Heart left ventricle (tissue), 16 donors: ENCODE measurements at places on chromosomes 5 and 9.

GRCh38 chr9:114233491-114234185, 78.3 kb downstream of the COL27A1 start:
- no peaks in the 10 kb centered on the region for H3K27me3 ChIP-seq
- peaks cover 14% of the 10 kb centered on the region for H3K4me1 ChIP-seq
- no peaks in the 10 kb centered on the region for H3K36me3 ChIP-seq
- DNase-seq, result peak; percentile 57
- peak overlapping the region; percentile 52 for H3K27ac ChIP-seq

GRCh38 chr9:76521244-76521681, 62.3 kb downstream of the GCNT1 start:
- no peaks in the 10 kb centered on the region for H3K36me3 ChIP-seq
- no peak overlapping the region for H3K27ac ChIP-seq
- no peaks in the 10 kb centered on the region for H3K27me3 ChIP-seq

GRCh38 chr9:4510546-4511322, 20.5 kb downstream of the SLC1A1 start:
- no peaks in the 10 kb centered on the region for H3K4me1 ChIP-seq
- no peaks in the 10 kb centered on the region for H3K36me3 ChIP-seq
- H3K27ac ChIP-seq, result no peak overlapping the region
- no peak for DNase-seq
- no peak overlapping the region for H3K4me3 ChIP-seq

GRCh38 chr9:33239921-33240320, at the start of gene SPINK4:
Gene SPINK4, plus strand, starts transcription at chr9:33240167. Its CDS starts 42 bp downstream, at chr9:33240209.
- no peaks in the 10 kb centered on the region for H3K27me3 ChIP-seq
- H3K36me3 ChIP-seq, result no peaks in the 10 kb centered on the region

- no peak overlapping the region for H3K27ac ChIP-seq
- H3K4me1 ChIP-seq, result no peaks in the 10 kb centered on the region
- no peak overlapping the region for H3K4me3 ChIP-seq
- H3K36me3 ChIP-seq, result no peaks in the 10 kb centered on the region
- no peak for DNase-seq
- no peaks in the 10 kb centered on the region for H3K27me3 ChIP-seq
Observed at GRCh38 chr9:72205513-72205912, 56.3 kb downstream of the GDA start.

GRCh38 chr5:72108202-72109061, 1.2 kb downstream of the MAP1B start:
- no peaks in the 10 kb centered on the region for H3K36me3 ChIP-seq
- peak; percentile 83 for DNase-seq
- peak overlapping the region; percentile 93 for H3K4me3 ChIP-seq
- H3K27me3 ChIP-seq, result no peaks in the 10 kb centered on the region
- H3K4me1 ChIP-seq, result no peaks in the 10 kb centered on the region

DNA sequence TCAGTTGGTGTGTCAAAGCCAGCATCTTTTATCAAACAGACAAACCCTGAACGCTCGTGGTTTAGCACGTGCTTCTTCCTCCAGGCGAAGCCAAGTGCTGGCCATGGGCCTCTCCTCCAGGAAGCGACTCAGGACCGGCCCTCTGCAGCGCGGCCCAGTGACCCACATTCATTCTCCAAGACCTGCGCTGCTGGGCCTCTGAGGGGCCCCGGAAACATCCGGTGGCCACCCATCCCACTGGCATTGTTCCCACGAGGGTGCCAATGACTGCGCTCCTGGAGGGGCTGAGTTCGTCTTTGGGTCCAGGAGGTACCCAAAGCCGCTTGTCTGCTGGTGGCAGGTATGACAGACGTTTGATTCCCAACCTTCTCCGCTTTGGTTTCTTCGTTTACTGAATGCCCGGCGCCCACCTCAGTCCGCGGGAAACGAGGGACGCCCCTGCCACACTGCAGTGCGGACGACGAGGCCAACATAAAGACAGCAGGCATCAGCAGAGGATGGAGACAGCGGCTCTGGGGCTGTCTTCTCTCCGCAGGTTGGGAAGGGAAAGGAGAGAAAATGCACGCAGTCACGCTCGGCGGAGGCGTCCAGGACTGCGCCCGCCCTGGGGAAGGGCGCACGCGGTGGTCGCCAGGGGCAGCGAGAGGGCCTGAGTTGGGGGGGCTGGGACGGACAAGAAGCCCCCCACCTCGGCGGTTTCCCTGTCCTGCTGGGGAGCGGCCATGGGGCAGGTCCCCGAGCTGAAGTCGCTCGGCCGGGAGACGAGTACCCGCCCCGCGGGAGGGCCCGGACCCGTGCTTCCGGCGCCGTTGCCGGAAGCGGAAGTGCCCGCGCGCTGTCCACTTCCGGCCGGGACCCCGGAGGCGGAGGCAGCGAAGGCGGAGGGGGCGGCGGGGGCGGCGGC, at the start of gene EXOC3:
EXOC3 (plus strand) TSS at position 842 of the 904 bp plus-strand sequence. CDS start 3,030 bp downstream, outside the sequence.
- peak; percentile 78 for DNase-seq
- H3K27me3 ChIP-seq, result no peaks in the 10 kb centered on the region
- H3K4me3 ChIP-seq, result peak within 1 kb of the TSS; percentile 91
- H3K27ac ChIP-seq, result peak within 1 kb of the TSS; percentile 73
- peaks cover 15% of the 10 kb centered on the region for H3K36me3 ChIP-seq

GRCh38 chr5:79032031-79032695, 37.3 kb downstream of the DMGDH start:
- no peak overlapping the region for H3K4me3 ChIP-seq
- H3K4me1 ChIP-seq, result no peaks in the 10 kb centered on the region
- no peak for DNase-seq
- H3K27ac ChIP-seq, result no peak overlapping the region
- no peaks in the 10 kb centered on the region for H3K27me3 ChIP-seq

GRCh38 chr9:125631391-125632085, 75.5 kb downstream of the MAPKAP1 start:
- H3K4me1 ChIP-seq, result peaks cover 13% of the 10 kb centered on the region
- no peak overlapping the region for H3K4me3 ChIP-seq
- DNase-seq, result no peak
- no peak overlapping the region for H3K27ac ChIP-seq
- no peaks in the 10 kb centered on the region for H3K27me3 ChIP-seq

DNA sequence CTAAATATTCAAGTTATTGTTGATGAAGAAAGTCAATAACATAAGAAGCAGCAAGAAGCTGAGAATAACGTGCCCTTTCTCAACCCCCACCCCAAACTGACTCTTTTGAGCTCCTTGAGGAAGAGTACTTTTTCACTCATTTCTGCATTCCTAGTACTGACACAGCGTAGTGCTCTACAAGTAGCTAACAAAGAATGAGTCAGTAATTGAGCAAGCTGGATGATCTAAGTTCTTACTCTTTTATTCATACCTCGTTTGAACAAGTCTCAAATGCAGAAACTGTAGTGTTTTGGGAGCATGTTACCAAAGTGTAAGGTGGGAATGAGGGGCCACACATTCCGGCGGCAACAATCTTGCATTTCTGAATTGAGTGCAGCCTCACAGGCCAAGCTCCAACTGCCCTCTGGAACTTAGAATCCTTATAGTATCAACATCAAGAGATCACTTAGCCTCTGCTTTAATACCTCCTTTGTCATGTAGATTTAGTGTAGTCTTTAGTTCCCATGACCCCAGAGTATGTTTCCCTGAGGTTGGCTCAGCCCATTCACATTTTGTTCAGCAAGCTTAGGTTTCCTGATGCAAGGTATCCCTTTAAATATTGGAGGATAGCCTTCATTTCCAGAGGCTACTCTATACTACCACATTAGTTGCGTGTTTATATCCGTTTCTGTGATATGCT, 152.0 kb downstream of the PRR16 start:
- H3K27ac ChIP-seq, result no peak overlapping the region
- H3K36me3 ChIP-seq, result no peaks in the 10 kb centered on the region
- H3K4me3 ChIP-seq, result no peak overlapping the region
- no peaks in the 10 kb centered on the region for H3K27me3 ChIP-seq
- DNase-seq, result no peak

- H3K4me3 ChIP-seq, result no peak overlapping the region
- no peaks in the 10 kb centered on the region for H3K4me1 ChIP-seq
- no peaks in the 10 kb centered on the region for H3K36me3 ChIP-seq
- no peaks in the 10 kb centered on the region for H3K27me3 ChIP-seq
- H3K27ac ChIP-seq, result no peak overlapping the region
Observed at GRCh38 chr5:40497573-40497972, 182.1 kb upstream of the PTGER4 start.

- H3K4me3 ChIP-seq, result no peak overlapping the region
- no peaks in the 10 kb centered on the region for H3K27me3 ChIP-seq
- DNase-seq, result no peak
- no peak overlapping the region for H3K27ac ChIP-seq
Observed at GRCh38 chr5:88821161-88821560, 61.8 kb downstream of the MEF2C start.

GRCh38 chr5:108735790-108736189, 11.9 kb upstream of the FER start:
- no peaks in the 10 kb centered on the region for H3K27me3 ChIP-seq
- H3K27ac ChIP-seq, result no peak overlapping the region
- no peak overlapping the region for H3K4me3 ChIP-seq
- no peaks in the 10 kb centered on the region for H3K4me1 ChIP-seq
- DNase-seq, result no peak

- H3K4me1 ChIP-seq, result peaks cover 30% of the 10 kb centered on the region
- H3K27me3 ChIP-seq, result no peaks in the 10 kb centered on the region
- no peak overlapping the region for H3K27ac ChIP-seq
- H3K4me3 ChIP-seq, result no peak overlapping the region
- H3K36me3 ChIP-seq, result peaks cover 5% of the 10 kb centered on the region
- DNase-seq, result no peak
Observed at GRCh38 chr9:91415290-91415689, 8.3 kb downstream of the NFIL3 start.

GRCh38 chr9:19788614-19789271, at the start of gene SLC24A2:
Gene SLC24A2, minus strand, starts transcription at chr9:19789037.
- DNase-seq, result no peak
- no peaks in the 10 kb centered on the region for H3K36me3 ChIP-seq
- H3K4me3 ChIP-seq, result peak within 1 kb of the TSS; percentile 41
- H3K4me1 ChIP-seq, result no peaks in the 10 kb centered on the region
- no peak within 1 kb of the TSS for H3K27ac ChIP-seq

DNA sequence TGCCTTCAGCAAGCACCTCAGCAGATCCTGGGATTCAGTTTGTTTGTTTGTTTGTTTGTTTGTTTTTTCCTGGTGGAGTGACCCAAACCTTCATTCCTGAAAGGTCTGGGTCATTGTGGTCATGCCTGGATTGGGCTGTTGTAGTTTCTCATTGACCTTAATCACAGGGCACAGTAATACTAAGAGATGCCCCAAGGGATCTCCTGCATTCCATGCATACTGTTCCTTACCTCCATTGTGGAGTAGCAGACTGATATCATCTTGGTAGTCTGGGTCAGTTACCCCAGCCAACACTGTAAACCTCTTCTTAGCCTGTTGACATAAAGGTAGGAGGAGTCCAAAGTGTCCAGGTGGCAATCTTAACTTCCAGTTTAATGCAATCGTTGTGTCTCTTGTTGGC, 1466.7 kb upstream of the CDH9 start:
- no peaks in the 10 kb centered on the region for H3K36me3 ChIP-seq
- no peaks in the 10 kb centered on the region for H3K4me1 ChIP-seq
- DNase-seq, result no peak
- no peaks in the 10 kb centered on the region for H3K27me3 ChIP-seq
- no peak overlapping the region for H3K27ac ChIP-seq

- H3K36me3 ChIP-seq, result no peaks in the 10 kb centered on the region
- no peak overlapping the region for H3K4me3 ChIP-seq
- DNase-seq, result no peak
- H3K4me1 ChIP-seq, result no peaks in the 10 kb centered on the region
Observed at GRCh38 chr9:29068461-29068860, 1495.2 kb upstream of the C9orf72 start.

DNA sequence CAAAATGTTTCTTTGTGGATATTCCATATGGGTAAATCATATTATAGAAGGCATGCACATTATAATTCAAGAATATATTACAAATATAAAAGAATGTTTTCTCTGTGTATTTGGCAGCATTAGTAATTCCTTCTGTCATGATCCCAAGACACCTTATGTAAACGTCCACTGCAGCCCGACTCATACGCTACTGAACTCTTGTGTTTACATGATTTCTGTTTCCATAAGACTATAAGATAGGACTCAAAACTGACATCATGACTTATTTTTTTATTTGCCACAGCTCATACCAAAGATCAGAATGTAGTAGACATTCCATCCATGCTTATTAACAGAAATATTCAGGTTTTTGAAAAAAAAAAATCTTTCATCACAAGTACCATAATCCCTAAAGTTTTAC, 234.1 kb downstream of the AP3B1 start:
- no peak for DNase-seq
- no peaks in the 10 kb centered on the region for H3K27me3 ChIP-seq
- H3K4me3 ChIP-seq, result no peak overlapping the region
- H3K36me3 ChIP-seq, result no peaks in the 10 kb centered on the region

GRCh38 chr9:77759391-77759790, 111.3 kb upstream of the GNA14 start:
- DNase-seq, result no peak
- H3K27ac ChIP-seq, result no peak overlapping the region
- no peaks in the 10 kb centered on the region for H3K27me3 ChIP-seq
- H3K4me1 ChIP-seq, result no peaks in the 10 kb centered on the region
- no peaks in the 10 kb centered on the region for H3K36me3 ChIP-seq

DNA sequence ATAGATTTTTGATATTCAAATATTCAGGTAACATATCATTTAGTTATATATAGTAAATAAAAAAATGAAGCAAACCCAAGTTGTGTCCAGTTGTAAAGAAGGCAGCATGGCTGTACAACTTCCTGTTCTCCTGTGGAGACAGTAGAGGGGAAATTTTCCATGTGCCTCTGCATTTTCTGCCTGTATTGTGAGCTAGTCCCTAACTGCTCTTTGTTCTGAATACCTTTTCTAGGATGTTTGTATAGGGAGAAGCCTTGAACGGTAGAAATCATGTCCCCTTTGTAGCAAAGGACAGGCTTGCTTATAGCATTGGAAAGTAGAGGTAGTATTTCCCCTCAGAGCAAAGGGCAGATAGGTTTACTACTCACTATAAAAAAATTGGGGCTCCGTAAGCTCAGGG, 13.3 kb upstream of the RPS23 start:
- no peaks in the 10 kb centered on the region for H3K27me3 ChIP-seq
- no peak overlapping the region for H3K4me3 ChIP-seq
- DNase-seq, result no peak
- no peaks in the 10 kb centered on the region for H3K36me3 ChIP-seq
